ENCODE measurements at places on chromosomes 13 and 19. TPM values are rescaled to one million over a fixed set of nuclear protein-coding genes. Genes with fewer than 3 reads are reported as not detected.

CCDC194 gene
- polyA plus RNA-seq: 0.65 TPM

OSCAR gene
- 1.7 TPM for polyA plus RNA-seq

SYT5 gene
- 0.27 TPM for polyA plus RNA-seq

ZNF575 gene
- polyA plus RNA-seq: 0.87 TPM

F7 gene
- not detected for polyA plus RNA-seq

ZNF558 gene
- polyA plus RNA-seq: 38.4 TPM

MED25 gene
- polyA plus RNA-seq: 83.0 TPM

ZNF667 gene
- 2.8 TPM for polyA plus RNA-seq

RNF113B gene
- polyA plus RNA-seq: not detected

MAP4K1 gene
- 232 TPM for polyA plus RNA-seq

PLPPR3 gene
- not detected for polyA plus RNA-seq

SOX21 gene
- not detected for polyA plus RNA-seq

ZNF382 gene
- 6.2 TPM for polyA plus RNA-seq

PDX1 gene
- polyA plus RNA-seq: not detected

FCAR gene
- polyA plus RNA-seq: 1.9 TPM

PRKD2 gene
- 271 TPM for polyA plus RNA-seq

C1QTNF9 gene
- not detected for polyA plus RNA-seq

LRCH1 gene
- polyA plus RNA-seq: 13.0 TPM

ADAT3 gene
- polyA plus RNA-seq: 6.1 TPM

KLK8 gene
- not detected for polyA plus RNA-seq

SH2D3A gene
- polyA plus RNA-seq: 61.1 TPM

CCL25 gene
- polyA plus RNA-seq: 0.28 TPM

FKBP8 gene
- polyA plus RNA-seq: 138 TPM

MEIOSIN gene
- not detected for polyA plus RNA-seq

RFPL4AL1 gene
- not detected for polyA plus RNA-seq

ICAM1 gene
- polyA plus RNA-seq: 11.9 TPM

UHRF1 gene
- 0.55 TPM for polyA plus RNA-seq

ZNF628 gene
- polyA plus RNA-seq: 18.3 TPM

IZUMO2 gene
- polyA plus RNA-seq: not detected

CABP5 gene
- polyA plus RNA-seq: not detected

CEACAM6 gene
- polyA plus RNA-seq: not detected

IGFL2 gene
- polyA plus RNA-seq: not detected

ZNF805 gene
- 1.9 TPM for polyA plus RNA-seq

TGFBR3L gene
- polyA plus RNA-seq: 0.22 TPM

RAB3D gene
- 5.4 TPM for polyA plus RNA-seq

GSX1 gene
- not detected for polyA plus RNA-seq

TEX26 gene
- polyA plus RNA-seq: not detected

CACNA1A gene
- polyA plus RNA-seq: 1.2 TPM
